Activated T-helper 17 cell treated with anti-CD3 and anti-CD28 coated beads, Interleukin-2, amount 50 U/mL, for 72 hours (primary cell): ENCODE measurements at places on chromosomes 7 and 10.

GRCh38 chr7:157431951-157432540, 95.2 kb downstream of the DNAJB6 start:
- no peak for ATAC-seq

DNA sequence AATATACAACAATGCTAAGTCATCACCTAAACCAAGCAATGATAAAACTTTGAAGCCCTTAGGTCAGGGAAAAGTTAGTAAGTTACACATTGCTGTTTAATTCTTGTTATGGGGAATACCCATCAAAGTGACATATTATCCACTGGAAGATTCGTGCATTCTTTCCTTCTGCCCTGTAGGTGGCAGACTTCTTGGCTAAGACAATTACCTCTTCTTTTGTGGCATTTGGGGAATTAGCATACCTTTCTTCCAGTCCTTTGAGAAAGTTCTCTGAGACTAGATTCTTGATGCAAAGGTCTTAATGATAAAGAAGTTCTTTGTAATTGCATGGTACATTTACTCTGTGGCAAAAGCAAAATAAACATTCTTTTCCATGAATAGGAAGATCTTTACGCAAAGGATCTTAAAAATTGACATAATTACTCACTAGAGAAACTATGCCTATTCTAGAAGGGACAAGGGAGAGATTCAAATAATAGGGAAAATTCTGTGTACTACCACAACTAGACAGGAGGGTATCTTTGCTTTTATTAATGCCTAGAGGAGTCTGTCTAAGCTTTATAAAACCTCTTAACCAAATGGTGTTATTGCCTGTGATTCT, 395.9 kb downstream of the GRM8 start:
- no peak for ATAC-seq

GRCh38 chr7:97025983-97026714, 1.5 kb upstream of the DLX5 start:
- ATAC-seq: no peak

DNA sequence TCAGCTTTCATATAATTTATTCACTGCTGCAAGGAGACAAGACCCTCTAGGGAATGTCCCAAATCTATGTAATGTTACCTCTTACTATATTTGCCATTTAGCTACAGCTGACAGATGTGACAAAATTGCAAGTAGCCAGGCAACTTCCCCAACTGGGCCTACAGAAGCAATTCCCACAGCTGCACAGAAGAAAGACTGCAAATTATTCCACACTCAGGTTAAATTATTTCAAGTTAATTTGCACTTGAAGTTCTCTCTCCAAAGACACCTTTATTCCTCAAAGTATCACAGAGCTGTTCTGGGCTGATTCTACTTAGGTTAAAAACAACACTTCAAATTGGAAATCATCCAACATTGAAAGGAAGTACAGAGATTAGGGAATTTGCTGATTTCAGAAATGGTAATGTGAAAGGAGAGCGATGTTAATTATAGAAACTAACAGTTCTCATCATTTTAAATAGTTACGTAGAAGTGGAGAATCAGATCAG, 133.6 kb downstream of the THSD7A start:
- no peak for ATAC-seq

- no peak for ATAC-seq
Observed at GRCh38 chr7:147524726-147525250, 1065.8 kb upstream of the C7orf33 start.

DNA sequence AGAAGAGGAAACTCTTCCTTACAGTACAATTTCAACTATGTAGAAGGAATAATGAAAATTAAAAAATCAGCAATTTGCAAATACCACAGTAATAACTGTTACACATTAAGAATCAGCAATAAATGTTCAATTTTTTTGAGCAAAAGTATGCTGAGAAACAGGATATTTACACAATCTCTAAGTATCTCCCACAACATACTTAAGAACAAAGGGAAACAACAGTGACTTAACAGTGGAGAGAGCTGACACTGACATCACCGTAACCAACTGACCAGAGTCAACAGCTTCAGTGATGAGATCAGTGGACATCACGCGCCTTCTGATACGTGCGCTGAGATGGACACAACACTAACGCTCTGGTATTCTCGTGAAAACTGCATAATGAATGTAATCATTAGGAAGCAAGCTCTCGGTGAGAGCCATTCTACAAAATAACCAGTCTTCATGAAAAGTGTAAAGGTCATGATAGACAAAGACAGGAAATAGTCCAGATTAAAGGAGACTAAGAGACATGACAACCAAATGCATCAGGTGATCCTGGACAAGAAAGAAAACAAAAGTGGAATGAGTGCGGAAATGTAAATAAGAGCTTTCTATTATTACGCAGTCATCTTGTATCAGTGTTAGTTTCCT, 82.6 kb downstream of the PIP4K2A start:
- no peak for ATAC-seq

DNA sequence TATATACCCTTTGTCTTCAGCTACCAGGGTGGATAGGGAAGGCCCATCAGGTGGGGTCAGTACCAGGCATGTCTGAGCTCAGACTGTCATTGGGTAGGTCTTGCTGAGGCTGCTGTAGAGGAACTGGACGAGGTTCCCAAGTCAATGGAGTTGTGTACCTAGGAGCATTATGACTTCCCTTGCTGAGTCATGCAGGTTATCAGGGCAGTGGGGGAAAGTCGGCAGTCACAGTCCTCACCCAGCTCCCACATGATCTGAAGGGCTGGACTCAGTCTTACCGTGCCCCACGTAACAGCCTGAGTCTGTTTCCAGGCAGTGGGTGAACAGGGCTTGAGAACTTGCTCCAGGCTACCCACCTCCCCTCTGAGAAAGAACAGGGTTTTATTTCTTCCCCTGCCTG, 260.8 kb upstream of the COBL start:
- no peak for ATAC-seq

GRCh38 chr7:93830141-93830925, 60.2 kb downstream of the TFPI2 start:
- ATAC-seq: no peak

- no peak for ATAC-seq
Observed at GRCh38 chr7:28551331-28551730, 139.0 kb downstream of the CREB5 start.

DNA sequence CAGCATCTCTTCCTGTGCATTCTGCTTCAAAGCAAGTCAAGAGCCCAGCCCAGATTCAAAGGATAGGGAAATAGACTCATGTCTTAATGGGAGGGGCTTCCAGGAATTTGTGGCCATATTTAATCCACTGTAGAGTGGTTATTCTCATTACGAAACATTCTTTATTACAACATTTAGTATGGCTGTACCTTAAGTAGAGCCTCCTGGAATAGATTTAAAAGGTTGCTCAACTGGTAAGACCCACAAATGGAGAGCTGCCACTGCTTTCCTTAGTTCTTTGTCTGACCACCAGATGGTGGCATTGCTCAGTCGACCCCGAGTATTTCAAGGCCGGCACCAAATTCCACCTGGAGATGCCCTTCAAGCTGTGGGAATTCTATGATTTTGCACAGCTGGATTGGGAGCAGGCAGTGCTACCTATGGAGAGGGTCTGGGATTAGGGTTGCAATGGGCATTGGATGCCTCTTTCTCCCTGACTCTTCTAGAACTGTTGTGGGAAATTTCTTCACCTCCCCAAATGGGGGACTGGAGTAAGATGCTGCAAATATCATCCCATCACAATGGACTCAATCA, 102.2 kb downstream of the RBM20 start:
- peak; percentile 38 for ATAC-seq

DNA sequence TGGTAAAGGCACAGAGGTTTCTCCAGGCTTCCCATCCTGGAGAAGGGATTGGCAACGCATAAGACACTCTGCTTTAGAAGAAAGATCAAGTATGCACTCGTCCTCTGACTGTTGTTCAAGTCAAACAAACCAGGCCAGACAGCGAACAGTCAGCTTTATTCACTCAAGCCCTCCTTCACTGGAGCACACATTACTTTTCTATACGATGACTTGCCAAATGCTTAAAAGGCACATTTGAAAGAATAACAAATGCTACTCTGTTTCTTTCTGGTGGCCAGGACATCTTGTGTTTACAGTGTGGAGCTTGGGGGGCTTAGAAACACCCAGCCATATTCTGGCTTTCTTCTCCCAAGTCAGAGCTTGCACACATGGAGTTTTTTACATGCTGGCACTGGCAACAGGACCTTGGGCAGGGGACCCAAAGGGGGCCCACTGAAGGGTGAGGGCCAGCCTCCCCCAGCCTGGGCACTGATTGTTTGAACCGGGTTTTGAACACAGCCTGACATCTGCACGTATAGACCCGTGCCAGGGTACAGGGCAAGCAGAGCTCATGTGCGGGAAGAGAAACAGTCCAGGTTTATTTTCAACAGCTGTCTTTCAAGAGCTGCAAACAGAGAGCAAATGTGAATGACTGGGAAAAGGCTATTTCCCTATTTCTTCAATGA, 33.3 kb upstream of the FGFR2 start:
- ATAC-seq: no peak

DNA sequence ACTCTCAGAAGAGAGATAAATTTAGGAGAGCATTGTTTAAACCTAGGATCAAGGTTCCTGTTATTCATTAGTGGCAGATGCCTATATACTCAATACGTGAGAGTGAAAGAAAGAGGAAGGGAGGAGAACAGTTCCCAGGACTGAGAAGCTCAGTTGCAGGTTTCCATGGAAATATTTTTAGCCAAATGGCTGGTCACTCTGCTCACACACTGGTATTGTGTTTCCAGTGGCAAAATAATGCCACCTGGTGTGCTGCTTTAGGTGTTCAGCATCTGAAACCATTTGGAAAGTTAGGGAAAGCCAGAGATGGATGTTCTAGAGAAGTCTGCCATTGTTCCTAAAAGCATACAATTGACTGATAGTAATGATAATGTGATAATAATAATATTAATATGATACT, 827.7 kb downstream of the SORCS3 start:
- ATAC-seq: no peak

- ATAC-seq: no peak
Observed at GRCh38 chr10:488933-489215, 200.6 kb downstream of the DIP2C start.

DNA sequence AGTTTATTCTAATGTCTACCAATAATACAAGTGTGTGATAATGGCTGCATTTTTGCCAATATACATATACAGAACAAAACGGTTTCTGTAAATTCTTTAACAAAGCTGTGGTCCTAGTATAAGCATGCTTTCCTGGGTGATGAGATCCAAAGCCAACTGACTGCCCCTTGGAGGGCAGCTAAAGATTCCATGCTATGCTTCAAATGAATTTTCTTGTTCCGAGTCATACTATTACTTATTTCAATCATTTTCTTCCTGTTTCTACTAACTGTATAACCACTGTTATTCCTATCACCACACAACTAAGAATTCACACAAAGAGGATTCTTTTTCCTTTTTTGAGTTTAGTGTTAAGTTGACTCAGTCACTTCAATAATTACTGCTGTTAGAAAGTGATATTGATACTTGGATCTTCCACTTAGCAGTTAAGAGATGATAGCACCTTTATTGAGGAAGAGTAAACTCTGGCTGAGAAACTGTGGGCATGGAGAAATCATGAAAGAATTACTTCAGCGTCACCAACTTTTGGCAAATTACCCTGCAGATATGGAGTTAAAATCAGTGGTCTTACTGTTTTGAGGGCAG, 197.5 kb downstream of the ARL4A start:
- peak; percentile 11 for ATAC-seq

- ATAC-seq: no peak
Observed at GRCh38 chr7:104895522-104896236, 118.3 kb upstream of the KMT2E start.

GRCh38 chr7:16354573-16354972, 66.8 kb downstream of the CRPPA start:
- no peak for ATAC-seq

GRCh38 chr10:123100030-123100762, 35.6 kb upstream of the HMX3 start:
- no peak for ATAC-seq

DNA sequence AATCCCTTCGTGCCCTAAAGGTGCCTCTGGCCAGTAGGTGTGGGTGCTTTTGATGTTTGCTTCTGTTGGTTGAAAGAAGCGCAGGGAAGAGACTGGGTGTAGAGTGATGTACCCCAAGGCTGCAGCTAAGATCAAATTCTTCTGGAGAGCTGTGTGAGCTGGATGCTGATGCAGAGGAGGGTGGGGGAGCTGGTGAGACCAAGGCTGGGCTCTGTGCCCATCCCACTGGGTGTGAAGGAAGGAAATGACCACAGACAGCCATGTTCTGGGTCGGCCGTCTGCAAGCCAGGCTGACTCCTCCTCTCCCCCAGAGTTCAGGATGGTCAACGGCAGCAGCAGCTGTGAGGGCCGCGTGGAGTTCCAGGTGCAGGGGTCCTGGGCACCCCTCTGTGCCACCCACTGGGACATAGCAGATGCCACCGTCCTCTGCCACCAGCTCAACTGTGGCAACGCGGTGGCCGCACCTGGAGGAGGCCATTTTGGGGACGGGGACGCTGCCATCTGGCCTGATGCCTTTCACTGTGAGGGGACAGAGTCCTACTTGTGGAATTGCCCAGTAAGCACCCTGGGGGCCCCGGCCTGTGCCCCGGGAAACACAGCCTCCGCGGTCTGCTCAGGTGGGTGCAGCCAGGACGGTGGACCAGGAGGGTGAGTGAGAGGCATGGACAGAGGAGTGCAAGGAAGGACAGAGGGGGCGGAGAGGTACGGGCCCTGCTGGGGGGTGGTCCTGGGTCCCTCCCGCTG, 5.1 kb downstream of the SCART1 start:
- ATAC-seq: no peak

DNA sequence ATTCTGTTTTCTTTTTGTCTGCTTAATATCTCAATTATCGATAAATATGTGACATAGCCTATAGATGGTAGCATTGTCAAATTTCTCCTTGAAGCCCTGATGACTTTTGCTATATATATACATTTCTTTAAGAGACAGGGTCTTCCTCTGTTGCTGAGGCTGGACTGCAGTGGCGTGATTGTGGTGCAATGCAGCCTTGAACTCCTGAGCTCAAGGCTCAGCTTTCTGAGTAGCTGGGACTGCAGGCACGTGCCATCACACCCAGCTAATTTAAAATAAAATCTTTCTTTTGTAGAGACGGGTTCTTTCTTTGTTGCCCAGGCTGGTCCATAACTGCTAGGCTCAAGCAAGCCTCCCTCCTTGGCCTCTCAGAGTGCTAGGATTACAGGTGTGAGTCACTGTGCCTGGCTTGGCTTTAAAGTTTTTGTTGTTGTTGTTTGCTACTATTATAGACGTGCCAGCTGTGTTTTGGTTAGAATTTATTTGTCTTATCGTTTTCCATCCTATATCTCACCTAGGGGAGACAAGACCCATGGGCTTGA, 7.0 kb downstream of the UMAD1 start:
- no peak for ATAC-seq

DNA sequence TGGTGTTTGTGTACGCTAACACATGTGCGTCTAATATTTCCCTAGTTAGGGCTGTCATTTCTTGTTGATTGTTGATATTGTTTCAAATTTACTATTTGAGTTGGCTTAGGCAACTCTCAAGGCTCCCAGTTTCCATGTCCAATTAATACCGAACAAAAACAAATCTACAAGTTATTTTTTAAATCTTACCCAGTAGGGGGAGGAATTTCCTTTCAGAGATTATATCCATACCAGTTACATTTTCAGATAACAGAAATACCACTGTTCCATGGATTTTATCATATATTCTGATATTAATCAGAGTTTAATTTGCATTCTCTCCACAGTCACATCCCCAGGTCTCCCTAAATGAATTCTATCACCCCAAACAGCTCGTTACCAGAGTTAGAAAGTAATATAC, 7.2 kb upstream of the AKR1B10 start:
- no peak for ATAC-seq
